ENCODE measurements at places on chromosomes 16 and 17.

DNA sequence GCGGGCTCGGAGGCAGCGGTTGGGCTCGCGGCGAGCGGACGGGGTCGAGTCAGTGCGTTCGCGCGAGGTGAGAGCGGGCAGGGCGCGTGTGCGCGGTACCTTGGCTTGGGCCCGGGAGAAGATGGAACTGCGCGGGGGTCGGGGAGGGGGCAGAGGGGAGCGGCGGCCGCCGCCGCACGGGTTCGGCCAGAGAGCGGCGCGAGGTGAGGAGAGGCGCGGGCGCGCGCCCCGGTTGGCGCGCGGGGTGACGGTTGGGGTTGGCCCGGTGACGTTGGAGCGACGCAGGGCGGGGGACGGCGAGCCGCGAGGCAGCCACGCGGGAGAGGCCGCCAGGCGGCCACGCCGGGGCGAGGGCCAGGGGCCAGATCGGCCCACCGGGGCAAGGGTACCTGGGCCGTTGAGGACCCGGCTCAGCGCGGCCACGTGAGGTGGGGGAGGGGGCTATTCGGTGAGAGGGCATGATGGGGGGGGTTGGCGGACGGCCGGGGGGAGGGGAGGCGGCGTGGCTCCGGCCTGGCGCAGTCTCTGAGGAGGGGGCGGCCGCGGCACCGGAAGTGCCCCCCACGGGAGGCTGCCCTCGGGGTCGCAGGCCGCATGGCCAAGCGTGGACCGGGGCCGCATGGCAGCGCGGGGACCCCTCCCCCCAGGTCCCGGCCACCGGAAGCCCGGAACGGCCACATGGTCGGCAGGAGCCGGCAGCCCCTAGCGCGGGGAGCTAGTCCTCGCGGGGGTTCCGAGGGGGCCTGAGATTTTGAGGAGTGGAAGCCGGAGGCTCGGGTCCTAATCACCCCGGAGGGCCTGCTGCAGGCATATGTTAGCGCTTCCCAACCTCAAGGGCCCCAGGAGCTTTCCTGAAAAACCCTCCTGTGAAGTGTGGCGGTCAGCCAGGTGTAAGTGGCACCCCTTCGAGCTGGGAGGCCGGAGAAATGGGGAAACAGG lies 527 bp downstream of the EIF5A start:
- no peak for DNase-seq

DNA sequence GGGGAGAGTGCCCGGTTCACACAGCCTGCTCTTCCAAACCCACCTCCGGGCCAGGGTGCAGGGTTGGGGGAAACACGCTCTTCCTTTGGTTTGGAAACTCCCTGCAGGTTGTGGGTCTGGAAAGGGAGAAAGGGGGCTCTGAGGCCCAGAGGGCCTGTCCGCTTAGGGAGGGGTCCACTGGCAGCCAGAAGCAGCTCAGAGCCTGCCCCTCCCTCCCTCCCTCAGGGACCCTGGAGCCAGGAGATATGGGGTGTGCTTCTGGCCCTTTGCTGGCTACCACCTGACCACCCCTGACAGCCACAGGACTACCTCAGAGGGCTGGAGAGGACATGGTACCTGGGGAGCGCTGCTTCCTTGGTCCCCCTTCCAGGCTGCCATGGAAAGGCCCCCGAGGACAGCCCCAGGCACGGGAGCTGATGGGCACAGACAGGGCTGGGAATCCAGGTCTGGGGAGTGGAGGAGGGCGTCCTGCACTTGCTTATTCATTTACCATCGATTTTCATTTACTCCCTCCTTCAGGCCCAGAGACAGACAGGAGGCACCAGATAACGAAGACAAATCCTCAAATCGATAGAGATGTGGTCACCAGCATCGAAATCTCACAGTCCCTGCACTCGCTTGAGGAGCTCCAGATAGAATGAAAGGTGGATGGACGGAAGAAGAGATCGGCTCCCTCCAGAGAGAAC lies 48.4 kb upstream of the DOC2B start:
- DNase-seq = no peak

- DNase-seq = no peak
Measured at GRCh38 chr17:76631821-76632565, 11.6 kb downstream of the ST6GALNAC1 start.

- DNase-seq = no peak
Measured at GRCh38 chr17:20046629-20047028, 37.5 kb downstream of the SPECC1 start.

- DNase-seq = no peak
Measured at GRCh38 chr16:56477096-56477878, 25.9 kb downstream of the OGFOD1 start.
